ENCODE measurements at places on chromosomes 5 and 9.

DNA sequence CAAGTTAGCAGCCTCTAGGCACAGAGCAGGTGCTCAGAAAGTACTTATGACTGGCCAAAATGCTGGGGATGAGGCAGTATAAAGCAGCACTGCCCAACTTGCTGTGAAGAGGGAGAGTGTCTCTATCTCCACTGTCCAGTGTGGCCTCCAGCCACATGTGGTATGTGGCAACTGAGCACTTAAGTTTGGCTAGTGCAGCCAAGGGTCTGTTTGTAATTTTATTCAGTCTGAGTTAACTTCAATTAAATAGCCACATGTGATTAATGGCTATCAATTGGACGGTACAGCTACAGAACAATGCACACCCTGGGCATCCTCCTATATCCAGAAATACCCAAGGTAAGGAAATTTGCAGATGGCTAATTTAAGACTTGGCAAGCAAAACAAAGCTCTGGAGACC, 26.9 kb downstream of the ROR2 start:
- DNase-seq: no peak

GRCh38 chr5:173454361-173454735, 126.1 kb upstream of the STC2 start:
- no peak for DNase-seq

DNA sequence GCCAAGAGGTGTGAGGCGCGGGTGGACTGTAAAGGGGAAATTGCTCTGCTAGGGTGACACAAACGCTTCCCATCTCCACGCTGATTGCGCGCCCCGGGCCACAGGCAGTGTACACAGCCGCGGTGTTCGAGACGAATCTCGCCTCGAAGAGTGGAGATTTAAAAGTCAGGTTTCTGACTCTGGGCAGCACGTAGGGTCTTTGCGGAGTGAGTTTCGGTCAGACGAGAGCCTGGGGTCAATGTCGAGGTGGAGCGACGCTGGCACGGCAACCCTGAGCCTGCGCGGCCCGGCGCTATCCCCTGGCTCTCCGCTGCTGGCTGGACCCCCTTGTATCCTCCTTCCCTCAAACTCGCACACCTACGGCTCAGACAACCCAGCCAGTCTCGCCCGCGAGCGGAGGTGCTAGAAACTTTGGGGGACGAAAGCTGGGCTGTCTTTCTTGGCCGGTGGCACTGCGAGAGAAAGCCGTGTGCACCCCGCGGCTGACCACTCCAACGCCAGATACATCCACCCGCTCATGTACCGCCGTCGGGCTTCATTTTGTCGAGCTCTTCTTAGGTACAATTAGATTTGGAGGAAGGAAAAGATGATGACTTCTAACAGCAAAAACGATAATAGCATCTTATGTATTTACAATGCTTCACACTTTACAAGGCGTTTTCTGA, 5.4 kb upstream of the FOXB2 start:
- no peak for DNase-seq

DNA sequence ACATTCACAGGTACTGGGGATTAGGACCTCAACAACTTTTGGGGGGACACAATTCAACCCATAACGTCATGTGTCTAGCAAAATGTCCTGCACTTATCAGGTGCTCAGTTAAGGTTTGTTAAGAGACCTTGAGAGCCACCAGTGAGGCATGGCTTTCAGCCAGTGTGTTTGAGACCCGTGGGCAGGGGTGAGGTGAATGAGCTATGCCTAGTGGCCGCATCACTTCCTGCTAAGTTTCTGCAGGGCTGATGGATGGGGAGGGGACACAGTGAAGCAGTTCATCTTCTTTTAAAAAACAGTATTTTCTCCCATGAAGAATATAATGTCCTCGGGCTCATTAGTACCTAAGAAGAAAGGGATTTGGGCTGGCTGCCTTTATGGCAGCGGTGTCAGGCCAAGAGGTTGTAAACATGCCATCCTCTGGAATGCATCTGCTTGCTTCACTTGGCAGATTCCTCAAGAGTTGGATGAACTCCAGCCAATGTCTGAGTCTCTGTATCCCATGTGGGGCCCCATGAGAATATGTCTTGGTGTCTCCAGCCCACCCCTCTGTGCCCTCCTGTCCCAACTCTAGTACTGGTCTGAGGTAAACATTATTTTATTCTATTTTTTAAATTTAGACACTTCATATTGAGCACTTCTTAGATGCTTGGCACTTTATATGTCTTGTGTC, 282.2 kb downstream of the CWC27 start:
- DNase-seq: no peak

DNA sequence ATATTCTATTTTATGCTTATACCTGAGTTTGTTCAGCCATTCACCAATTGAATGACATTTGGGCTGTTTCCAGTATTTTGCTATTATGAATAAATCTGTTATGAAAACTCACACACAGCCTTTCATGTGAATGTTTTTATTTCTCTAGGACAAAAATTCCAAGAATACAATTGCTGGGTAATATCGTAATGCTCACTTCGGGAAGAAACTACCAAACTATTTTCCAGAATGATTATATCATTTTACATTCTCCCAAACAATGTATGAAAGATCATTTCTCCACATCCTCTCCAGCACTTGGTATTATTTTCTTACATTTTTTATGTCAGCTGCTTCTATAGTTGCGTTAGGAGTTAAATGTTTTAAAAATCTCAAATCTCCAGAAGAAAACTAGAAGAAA, 58.3 kb upstream of the LHFPL2 start:
- no peak for DNase-seq

DNA sequence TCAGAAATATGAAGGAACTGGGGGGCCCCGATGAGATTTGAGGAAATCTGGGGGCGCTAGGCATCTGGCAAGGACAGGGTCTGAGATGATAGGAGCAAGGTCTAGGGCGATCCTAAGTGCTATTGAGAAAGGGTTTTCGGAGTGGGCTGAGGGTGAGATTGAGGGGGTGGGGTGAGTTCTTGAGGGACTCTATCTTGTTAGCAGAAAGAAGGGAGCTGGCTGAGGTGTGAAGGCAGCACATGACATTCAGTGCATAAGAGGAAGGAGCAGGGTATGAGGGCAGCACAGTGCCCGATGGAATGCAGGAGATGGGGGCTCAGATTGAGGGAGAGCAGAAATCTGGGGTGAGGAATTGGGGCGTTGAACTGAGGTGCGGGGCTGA, 640 bp downstream of the TRIM32 start:
- no peak for DNase-seq

GRCh38 chr9:137307255-137308056, 5.4 kb upstream of the NRARP start:
- DNase-seq: peak; percentile 85

GRCh38 chr5:32479096-32479495, 34.6 kb upstream of the ZFR start:
- DNase-seq: no peak

GRCh38 chr5:149584121-149584520, 2.8 kb downstream of the ARHGEF37 start:
- no peak for DNase-seq

GRCh38 chr5:35852084-35852734, 4.5 kb upstream of the IL7R start:
- DNase-seq: no peak

GRCh38 chr9:133112663-133113026, 8.4 kb downstream of the RALGDS start:
- peak; percentile 93 for DNase-seq

GRCh38 chr9:127030814-127031740, 91.4 kb downstream of the ANGPTL2 start:
- no peak for DNase-seq

GRCh38 chr9:78365748-78366697, 69.1 kb downstream of the PSAT1 start:
- DNase-seq: no peak

DNA sequence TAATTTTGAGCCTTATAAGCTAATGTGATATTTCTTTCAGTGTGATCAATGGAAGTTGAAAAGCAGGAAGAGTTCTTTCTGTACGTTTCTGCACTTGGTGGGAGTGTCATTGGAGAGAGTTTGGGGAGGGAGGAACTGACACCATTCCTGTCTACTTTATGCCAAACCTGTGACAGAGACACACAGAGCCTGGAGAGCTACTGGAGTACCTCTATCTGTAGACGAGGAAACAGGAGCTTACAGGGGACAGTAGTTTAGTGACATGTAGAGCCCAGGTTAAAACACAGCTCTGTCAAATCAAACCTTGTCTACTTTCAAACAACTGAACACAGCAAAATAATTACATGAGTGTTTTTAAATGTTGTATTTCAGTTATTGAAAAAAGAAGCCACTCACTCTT, 103.6 kb downstream of the PDE4D start:
- DNase-seq: no peak

- DNase-seq: no peak
Observed at GRCh38 chr9:21095561-21095960, 17.8 kb upstream of the IFNB1 start.

- no peak for DNase-seq
Observed at GRCh38 chr5:50898966-50899365, 232.5 kb downstream of the PARP8 start.

- DNase-seq: no peak
Observed at GRCh38 chr5:31664566-31664965, 25.6 kb downstream of the PDZD2 start.

- DNase-seq: no peak
Observed at GRCh38 chr5:7873216-7873615, 4.3 kb downstream of the MTRR start.

- no peak for DNase-seq
Observed at GRCh38 chr5:141527426-141527825, 38.5 kb downstream of the PCDHGC5 start.

GRCh38 chr5:32531885-32532520, 53.4 kb upstream of the SUB1 start:
- no peak for DNase-seq

- no peak for DNase-seq
Observed at GRCh38 chr5:43412644-43413043, 453 bp upstream of the CCL28 start.

DNA sequence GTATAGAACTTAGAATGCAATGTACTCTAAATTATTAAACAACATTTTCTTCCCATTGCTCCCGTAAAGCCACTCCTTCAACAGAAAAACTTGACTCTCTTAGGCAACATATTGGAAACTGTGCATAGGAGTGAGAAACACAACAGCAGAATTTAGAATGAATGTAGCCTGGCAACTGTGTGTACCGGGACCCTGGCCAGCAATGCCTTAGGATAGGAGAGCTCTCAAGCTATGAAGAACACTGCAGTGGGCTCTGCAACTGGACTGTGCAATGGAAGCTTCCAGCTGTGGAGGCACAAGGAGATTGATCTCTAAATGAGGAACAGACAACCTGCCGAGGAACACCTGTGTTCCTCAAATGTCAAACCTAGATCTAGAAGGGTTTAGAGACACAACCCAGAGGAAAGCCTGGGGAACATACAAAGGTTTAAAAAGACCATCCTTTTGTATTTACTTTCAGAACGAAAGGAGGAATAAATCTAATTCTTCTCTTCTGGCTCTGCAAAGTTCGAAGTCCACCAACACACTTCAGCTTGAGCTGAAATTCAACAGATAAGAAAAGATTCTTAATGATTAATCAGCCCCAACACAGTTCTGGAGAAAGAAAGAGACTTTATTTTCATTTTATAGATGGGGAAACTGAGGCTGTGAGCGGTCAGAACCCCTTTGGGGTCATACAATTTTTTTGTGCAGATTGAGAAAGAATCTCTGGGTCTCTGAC, 51.5 kb upstream of the ARL15 start:
- no peak for DNase-seq

DNA sequence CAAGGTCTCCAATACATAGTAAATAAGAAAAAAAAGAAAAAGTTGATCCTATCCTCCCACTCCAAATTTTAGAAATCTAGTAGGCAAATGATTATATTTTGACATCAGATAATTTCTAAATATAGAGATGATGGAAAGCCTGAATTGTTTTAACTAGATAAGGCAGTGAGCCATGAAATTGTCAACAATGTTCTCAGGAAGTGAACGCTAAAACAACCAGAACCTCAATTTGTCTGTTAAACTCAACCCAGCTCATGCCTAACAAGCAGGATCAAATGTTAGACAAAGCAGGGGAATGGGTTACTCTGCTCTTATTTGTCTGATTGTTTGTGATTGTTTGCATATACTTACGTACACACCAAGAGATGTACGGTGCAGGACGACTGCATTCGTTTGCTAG, 49.2 kb downstream of the ESM1 start:
- DNase-seq: no peak

DNA sequence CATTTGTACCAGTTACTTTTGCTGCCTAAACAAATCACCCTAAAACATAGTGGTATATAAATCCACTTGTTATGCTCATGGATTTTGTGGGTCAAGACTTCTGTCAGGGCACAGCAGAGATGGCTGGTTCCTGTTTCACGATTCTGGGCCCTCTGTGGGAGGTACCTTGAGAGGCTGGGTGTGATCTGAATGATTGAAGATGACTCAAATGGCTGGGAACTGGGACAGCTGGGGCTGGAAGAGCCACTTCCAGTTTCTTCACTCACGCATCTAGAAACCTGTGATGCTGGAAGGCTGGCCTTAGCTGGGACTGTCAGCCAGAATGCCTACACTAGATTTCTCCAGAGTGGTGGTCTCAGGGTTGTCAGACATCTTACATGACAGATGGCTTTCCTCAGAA, 88.1 kb downstream of the KIF4B start:
- no peak for DNase-seq

DNA sequence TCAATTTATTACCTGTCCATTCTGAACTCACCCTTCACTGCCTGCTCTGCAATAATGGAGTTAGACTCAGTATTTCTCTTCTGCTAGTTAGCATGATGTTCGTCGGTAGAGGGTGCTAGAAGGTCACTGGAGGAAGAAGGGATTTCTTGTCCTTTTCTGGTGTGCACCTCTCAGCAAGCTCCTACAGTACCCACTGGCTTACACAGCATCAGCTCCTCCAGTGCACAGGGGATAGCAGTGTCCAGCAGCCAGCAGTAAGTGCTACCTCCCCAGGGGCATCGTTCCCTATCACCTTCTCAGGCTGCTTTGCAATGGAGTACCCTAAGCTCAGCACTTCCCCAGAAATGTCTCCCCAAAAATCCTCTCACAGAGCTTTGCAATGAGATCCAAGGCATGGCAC, 45.9 kb upstream of the APC start:
- no peak for DNase-seq

DNA sequence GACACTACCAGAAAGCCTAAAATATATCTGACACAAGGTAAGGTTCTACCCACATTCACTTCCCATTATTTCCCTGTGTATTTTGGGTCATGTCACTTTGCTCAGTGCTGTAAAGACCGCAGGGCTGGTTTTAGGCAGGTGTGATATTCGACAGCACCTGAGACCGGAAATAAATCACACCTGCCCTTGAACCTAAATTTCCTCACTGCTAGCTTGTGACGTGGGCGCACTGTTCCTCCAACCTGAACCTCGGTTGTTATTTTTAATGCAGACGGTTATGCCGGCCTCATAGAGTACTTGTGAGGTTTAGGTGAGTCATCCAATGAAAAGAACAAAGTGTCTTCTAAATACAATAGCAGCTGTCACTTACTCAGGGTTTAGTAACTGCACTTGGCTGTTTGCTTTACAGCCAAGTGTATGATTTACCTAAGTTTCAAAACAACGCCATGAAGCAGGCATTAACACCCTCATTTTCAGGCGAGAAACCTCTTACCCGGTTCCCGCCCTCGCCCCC, 20.7 kb upstream of the ZNF782 start:
- DNase-seq: no peak
